ENCODE measurements at places on chromosomes 2 and 18.
A peak's percentile ranks its signal among the peaks of the same experiment; 100 is the strongest.

GRCh38 chr2:121282800-121283385, 2.1 kb downstream of the TFCP2L1 start:
- no peak for DNase-seq

DNA sequence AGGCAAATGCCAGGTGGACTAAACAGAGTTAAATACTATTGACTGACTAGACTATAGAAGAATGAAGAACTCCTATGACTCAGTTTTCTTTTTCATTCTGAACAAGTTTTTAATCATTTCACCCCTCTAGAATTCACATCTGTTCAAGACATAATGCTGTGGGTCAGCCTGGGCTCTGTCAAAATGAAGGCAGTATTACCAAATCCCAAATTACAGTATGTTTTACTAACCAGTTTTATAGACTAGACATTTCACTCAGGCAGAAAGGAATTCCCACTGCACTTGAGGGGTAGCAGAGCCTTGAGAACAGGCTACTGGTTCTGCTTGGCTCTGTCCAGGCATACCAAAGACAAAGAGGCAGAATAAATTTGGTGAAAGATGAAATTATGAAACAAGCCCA, 511.7 kb downstream of the EPHA4 start:
- no peak for DNase-seq

DNA sequence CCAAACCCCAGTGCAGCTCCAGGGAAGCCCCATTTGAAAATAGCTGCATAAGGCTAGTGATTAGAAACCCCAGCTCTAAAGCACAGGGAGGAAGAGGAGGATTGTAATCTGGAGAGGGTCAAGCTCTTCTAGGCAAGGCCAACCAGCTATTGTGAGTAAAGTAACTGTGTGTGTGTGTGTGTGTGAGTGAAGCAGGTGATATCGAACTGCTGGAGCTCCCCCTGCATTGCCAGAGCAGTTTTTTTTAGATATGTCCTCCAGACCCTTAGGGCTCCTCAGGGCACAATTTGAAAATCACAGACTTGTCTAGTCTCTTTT, 177.4 kb upstream of the NABP1 start:
- DNase-seq = no peak

GRCh38 chr18:44735096-44735495, 54.4 kb downstream of the SETBP1 start:
- no peak for DNase-seq

- no peak for DNase-seq
These were observed 342.9 kb upstream of the DCC start for GRCh38 chr18:51997129-51997528.

- DNase-seq = no peak
These were observed 27.2 kb downstream of the TANC1 start for GRCh38 chr2:158995677-158996049.

- DNase-seq = no peak
These were observed 465.2 kb downstream of the ERBB4 start for GRCh38 chr2:212073360-212073759.

GRCh38 chr2:100584816-100585215, 22.0 kb downstream of the PDCL3 start:
- DNase-seq = no peak

GRCh38 chr2:64542071-64543007, 18.2 kb downstream of the AFTPH start:
- DNase-seq = no peak

GRCh38 chr18:31250902-31251301, 67.1 kb upstream of the DSG1 start:
- no peak for DNase-seq

- DNase-seq = peak; percentile 29
These were observed 324.1 kb upstream of the THUMPD2 start for GRCh38 chr2:40103163-40103562.

DNA sequence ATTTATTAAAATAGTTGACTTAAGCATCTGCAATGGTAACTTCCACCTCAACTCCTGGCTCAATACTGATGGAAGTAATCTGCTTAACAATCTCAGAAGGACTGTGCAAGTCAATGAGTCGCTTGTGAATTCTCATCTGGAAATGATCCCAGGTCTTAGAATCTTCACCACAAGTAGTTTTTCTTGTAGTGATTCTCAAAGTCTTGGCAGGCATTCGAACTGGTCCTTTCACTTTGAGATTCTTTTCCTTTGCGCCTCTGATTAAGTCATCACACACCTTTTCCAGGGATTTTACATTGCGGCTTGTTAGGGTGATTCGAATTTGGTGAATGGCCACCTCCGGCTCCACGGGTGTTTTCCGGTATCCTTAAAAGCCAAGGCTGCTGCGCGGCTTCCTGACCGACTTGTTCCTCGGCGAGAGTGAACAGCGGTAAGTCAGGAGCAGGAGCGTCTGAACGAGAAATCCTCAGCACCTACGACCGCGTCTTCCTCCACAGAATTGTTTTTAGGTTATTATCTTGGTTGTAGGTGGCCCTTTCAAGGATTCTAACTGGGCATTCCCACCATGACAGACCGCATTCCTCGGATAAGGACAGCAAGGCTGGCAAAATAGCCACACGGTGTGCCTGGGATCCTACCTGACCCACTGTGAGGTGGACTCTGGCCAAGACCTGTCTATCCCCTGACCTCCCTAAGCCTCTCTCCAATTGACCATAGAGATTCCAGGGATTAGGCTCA, 23.8 kb upstream of the SLC20A1 start:
- DNase-seq = no peak

DNA sequence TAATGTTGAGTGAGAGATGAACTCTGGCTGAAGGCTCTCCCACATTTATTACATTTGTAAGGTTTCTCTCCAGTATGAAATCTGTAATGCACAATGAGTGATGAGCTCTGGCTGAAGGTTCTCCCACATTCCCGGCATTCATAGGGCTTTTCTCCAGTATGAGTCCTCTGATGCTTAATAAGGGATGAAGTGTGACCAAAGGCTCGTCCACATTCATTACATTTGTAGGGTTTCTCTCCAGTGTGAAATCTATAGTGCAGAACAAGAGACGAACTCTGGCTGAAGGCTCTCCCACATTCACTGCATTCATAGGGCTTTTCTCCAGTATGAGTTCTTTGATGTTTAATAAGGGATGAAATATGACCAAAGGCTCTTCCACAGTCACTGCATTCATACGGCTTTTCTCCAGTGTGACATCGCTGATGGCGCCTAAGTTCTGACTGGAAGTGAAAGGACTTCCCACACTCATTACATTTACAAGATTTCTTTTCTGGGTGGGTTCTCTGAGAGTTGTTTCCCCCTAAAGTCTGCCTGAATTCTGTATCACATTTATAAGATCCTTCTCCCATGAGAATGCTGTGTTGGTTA, 10.2 kb downstream of the ZNF514 start:
- DNase-seq = no peak

- DNase-seq = no peak
These were observed 105.1 kb downstream of the NDUFA10 start for GRCh38 chr2:239919774-239920692.

DNA sequence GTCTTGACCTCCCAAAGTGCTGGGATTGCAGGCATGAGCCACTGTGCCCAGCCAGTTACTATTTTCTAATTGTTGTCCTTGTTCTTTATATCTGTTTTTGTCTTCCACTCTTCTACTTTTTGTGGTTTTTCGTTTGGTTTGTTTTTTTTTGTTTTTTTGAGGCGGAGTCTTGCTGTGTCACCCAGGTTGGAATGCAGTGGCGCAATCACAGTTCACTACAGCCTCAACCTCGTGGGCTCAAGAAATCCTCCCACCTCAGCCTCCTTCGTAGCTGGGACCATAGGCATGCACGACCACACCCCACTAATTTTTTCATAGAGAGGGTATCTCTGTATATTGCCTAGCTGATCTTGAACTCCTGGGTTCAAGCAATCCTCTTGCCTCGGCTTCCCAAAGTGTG, 100.7 kb downstream of the EHBP1 start:
- no peak for DNase-seq

- DNase-seq = no peak
These were observed 467.5 kb downstream of the FBXO15 start for GRCh38 chr18:73679941-73680712.

- DNase-seq = no peak
These were observed 48.1 kb downstream of the GALNT3 start for GRCh38 chr2:165745916-165746315.

- peak; percentile 20 for DNase-seq
These were observed 22.4 kb downstream of the ARL6IP6 start for GRCh38 chr2:152740743-152741328.

GRCh38 chr2:134029418-134029817, 224.5 kb upstream of the MGAT5 start:
- no peak for DNase-seq

GRCh38 chr2:128784626-128785306, 466.1 kb upstream of the HS6ST1 start:
- DNase-seq = no peak

- DNase-seq = peak; percentile 65
These were observed 8.1 kb downstream of the LBH start for GRCh38 chr2:30239308-30239985.

DNA sequence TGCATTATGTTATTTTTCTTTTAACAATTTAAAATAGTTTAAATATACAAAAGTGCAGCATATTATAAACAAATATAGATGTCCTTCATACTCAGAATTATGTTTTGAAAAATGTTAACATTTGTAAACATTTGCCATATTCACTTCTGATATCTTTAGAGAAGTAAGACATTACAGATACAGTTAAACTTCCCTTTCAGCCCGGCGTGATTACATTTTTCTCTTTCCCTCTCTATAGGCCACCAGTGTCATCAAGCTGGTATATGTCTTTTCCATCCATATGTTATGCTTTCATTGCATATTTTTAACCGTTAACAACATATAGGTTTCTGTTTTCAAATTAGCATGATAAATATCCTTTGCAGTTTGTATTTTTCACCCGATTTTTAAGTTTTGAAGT, 27.1 kb downstream of the TTC39C start:
- no peak for DNase-seq

DNA sequence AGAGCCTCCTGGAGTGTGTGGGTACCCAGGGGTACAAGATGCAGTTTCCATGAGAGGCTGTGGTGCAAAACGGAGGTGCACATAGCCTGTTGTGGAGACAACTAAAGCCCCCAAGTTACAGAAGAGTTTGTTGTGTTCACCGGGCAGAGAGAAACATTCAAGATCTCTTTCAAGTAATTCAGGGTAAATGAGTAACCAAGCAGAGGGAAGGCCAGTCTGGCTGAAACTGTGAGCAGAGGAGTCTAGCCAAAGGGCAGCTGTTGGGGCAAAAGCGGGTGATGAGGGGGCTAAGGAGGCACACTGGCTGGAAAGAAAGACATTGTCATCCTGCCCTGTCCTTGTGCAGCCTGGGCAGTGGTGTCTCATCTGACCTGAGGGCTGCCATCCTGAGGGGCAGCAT, 52.0 kb downstream of the CXCR4 start:
- DNase-seq = no peak

- DNase-seq = no peak
These were observed 13.1 kb upstream of the ACTR3 start for GRCh38 chr2:113876503-113877387.

DNA sequence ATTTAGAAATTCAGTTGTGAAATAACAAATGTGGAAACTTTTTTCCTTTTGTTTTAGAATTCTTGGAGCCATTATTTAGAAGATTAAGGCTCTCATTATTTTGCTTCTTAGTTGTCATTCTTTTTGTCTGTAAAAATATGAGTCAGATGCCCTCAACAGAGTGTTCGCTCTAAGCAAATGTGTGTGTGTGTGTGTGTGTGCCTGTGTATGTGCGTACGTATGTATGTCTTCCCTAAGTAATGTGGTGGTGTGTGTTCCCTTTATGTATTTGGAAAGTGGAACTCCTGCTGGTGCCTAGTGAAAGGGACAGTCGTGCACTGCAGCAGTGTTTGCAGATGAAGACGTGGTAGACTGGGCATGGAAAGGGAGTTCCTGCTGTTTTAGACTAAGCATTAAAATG, 27.5 kb downstream of the ZNF407 start:
- no peak for DNase-seq

DNA sequence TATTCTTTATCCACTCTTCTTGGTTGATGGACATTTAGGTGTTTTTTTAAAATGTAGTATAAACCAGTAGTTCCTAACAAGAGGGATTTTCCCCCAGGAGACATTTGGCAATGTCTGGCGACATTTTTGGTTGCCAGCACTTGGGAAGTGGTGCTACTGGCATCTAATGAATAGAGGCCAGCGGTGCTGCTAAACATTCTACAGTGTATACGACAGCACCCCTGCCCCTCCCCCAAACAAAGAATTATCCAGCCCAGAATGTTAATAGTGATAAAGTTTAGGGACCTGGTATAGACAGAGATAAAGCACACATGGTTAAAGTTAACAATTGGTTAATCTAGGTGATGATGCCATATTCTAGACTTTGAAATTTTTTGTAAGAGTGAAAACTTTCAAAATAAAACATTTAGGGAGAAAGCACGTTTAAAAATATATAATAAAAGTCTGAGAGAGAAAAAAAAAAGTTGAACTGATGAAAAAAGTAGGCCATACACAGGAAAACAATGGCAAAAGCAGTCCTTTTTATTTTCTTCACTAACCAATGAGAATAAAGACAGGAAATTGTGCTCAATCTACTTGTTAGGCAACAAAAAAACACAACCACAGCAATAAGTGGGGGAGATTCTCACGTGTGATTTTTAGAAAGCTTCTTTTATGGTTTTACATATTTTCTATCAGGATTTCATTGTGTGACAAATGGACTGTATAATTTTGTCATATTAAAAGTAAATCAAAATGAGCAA, 14.8 kb downstream of the FBXO48 start:
- DNase-seq = no peak

DNA sequence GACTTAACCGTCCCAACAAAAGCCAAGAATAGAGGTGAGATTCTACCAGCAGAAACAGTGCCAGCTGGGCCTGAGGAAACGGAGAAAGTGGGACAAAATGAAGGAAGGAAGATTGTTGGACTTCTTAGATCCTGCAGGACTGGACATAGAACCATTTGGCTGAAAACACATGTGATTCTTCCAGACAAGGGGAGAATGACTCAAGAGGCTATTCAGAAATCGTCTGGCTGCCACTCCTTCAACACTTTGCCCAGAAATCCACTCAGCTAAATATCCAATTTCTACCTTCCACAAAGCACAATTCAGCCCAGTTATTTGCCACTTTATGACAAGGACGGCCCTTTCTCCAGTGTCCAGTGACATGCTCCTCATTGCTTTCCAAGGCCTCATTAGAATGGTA, 61.6 kb downstream of the SNORC start:
- no peak for DNase-seq

- DNase-seq = no peak
These were observed 176.3 kb downstream of the ZFP36L2 start for GRCh38 chr2:43049836-43050801.

GRCh38 chr2:239310401-239311061, 90.3 kb downstream of the HDAC4 start:
- no peak for DNase-seq

- DNase-seq = no peak
These were observed 46.3 kb downstream of the SH3RF3 start for GRCh38 chr2:109175350-109175678.

DNA sequence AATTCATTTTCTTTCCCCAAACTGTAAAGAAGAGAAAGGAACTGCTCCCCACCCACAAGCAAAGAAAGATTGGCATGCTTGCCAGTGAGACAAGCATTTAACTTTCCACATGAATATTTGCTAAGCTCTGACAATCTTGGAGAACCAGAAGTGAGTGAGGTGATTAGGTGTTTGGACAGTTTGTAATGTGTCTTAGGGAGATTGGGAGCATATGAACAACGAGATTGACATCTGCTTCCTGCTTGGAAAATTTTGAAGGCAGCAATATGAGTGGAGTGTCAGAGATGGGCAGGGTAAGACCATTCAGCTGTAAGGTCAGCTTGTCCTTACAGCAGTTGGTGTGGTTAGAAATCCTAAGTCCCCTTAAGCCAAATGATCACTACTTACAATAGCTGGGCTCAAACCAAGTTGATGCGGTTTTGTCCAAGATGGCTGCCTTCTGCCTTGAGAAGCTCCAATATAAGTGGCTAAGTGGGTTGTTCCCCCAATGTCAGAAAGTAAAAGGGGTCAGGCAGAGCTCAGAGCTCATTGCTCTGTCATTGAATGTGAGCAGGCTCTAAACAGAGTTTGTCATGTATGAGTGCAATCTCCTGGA, 36.0 kb upstream of the GALNT5 start:
- no peak for DNase-seq
